Aorta (tissue), 5 donors: ENCODE measurements at places on chromosomes 16 and 17. TPM values are rescaled to one million over a fixed set of nuclear protein-coding genes. Genes with fewer than 3 reads are reported as not detected.

GRCh38 chr16:28526201-28527099 is 12.3 kb downstream of the NUPR1 start:
- no peak for DNase-seq

DNA sequence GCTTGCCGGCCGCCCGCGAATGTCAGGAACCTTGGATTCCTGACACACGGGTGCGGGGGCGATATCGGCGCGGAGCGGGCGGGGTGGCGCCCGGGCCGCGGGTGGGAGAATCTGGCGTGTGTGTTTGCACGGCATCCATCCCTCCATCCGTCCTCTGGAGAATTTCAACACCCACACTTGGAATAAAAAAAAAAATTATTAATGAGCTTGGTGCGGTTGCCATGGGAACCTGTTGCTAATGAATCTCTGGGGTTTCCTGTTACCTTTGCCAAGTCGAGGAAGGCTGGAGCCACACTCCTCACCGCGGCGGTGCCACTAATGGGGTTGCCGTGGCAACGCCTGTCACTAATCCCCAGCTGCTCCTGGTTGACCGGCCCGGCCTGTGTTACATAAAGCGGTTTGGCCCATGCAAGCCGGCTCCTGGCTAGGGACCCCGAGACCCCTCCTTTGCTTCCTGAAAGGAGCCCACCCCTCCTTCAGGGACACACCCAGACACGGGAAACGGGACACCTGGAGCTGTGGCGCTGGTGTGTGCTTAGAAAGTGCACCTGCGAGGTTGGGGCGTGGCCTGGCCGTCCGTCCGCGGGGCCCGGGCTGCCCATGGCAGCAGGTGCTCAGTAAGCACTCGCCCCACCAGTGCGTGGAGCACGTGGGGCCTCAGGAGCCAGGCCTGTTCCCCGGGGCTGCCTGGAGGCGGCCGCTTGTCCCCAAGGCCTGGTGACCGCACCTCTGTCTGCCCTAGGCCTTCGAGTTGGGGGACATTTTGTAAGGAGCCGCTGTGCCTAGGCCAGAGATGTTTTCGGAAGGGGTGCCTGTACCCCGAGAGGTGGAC is 14.6 kb downstream of the CACNA1H start:
- DNase-seq: no peak

DNA sequence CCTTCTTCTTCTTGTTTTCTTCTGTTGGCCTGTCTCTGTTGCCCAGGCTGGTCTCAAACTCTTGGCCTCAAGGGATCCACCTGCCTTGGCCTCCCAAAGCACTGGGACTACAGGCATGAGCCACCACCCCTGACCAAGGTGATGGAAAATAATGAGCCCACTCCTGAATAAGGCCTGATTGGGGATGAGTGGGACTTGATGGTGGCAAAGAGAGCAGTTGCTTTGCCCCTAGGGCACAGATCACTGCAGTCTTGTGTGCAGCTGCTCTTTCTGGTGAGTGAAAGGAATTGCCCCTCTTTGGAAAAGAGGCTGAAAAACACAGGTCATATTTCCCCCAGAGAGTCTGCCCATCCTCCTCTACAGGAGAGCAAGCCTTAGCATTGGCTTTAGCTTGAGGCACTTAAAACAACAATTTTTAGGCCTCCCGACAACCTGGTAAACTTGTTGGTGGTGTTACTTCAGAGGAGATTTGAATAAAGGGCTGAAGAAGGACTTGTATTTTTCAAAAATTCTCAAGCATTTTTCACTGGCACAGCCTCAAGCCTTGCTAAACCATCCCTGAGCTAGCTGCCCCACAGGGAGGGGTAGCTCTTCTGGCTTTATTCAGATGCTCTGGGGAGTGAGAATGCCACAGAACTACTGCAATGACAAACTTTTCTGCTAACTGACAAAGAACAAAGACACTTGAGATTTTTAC is 6.1 kb upstream of the PDP2 start:
- peak; percentile 21 for DNase-seq

DNA sequence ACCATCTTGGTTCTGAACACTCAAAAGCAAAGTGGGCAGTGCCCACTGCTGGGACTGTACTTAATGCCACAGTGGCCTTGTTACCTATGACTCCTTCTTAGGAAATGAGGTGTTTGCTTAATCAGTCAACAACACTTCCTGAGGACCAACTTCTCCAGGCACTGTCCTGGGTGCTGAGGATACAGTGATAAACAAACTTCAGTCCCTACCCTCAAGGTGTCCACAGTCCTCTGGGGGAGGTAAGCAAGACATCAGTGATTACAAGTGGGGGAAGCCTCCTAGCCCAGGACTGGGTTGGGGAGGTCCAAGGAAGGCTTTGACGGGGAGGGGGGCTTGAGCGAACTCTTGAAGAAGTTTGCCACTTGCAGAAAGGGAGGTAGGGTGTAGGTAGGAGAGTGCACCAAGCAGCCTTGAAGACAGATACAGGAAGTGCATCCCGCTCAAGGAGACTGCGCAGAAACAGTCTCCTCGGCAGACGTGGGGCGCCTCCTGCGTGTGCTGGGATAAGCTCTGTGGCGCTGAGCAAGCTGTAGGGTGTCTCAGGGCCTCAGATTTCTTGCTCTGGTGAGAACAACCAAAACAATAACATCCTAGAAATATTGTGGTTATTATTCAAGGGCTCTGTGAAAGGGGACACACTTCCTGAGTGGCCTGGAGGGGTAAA is 2.6 kb upstream of the ABCC3 start:
- no peak for DNase-seq

DNA sequence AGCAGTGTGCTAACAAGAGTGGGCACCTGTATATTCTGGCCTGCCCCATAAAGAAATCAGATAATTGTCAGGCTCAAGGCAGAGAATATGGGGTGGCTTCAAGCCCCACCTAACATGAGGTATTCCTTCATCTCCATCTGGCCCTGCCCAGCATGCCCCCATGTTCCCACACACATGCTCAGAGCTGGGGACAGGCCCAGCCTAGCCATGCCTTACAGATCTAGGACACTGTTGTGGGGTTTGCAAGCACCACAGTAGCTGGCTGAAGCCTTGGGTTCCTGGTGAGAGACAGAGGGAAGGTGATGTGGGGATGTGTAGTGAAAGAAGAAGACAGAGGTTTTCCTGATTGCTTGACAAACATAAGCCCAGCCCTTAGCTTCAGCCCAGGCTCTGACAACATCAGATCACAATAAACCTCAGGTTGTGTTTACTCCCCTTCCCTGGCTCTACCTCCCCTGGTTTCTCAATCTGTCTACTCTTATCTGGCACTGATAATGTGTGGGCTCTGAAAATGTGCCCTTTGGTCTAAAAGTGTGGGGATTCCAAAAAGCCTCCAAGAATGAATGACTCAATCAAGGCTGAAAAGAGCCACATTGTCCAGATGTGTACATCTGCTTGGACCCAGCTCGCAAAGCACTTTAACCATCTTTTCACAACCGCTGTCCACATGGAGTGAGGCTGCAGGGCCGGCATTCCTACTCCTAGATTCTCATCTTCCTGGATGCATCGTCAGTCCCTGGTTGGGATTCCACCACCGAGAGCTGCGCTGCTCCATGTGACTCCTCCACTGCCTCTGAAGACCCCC is 34.4 kb downstream of the CDRT4 start:
- DNase-seq: no peak

- DNase-seq: no peak
These were observed 1.2 kb downstream of the PPP1R1B start for GRCh38 chr17:39627712-39628516.

GRCh38 chr16:23755484-23755809 is 621 bp downstream of the CHP2 start:
- DNase-seq: no peak

GRCh38 chr16:20995711-20996110 is 95.1 kb downstream of the LYRM1 start:
- DNase-seq: no peak

DNA sequence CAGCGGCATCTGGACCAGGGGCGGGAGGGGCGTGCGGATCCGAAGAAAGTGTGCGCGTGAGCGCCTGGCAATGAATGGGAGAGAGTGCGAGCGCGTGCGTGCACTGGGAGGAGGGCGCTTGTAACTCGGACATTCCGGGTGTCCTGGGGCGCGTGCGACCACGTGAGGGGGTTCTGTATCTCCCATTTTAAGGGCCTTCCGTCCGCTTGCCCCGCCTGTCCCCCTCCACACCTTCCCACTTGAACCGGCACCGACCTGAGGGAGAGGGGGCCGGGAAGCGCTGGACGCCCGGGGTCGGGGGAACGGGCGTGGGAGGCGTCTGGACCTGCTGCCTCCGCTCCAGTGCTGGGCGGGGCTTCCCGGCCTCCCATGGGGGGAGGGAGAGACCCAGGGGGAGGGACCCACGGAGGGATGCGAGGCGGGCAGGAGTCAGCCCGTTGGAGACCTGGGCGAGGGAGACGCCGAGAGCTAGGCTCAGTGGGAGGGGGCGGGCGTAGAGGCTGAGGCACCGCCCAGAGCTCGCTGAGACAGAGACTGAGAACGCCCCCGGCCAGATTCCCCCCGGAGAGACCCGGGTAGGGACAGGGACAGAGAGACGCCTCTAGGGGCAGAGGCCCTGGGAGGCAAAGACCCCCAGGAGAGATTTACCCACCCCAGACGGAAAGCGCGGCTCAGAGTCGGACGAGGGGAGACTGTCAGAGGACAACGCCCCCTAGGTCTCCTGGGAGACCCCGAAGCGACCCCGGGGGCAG is at the start of gene KREMEN2:
Gene KREMEN2, plus strand, starts transcription at position 553 of the 752 bp plus-strand sequence. CDS start 246 bp downstream, outside the sequence.
- DNase-seq: peak; percentile 49

DNA sequence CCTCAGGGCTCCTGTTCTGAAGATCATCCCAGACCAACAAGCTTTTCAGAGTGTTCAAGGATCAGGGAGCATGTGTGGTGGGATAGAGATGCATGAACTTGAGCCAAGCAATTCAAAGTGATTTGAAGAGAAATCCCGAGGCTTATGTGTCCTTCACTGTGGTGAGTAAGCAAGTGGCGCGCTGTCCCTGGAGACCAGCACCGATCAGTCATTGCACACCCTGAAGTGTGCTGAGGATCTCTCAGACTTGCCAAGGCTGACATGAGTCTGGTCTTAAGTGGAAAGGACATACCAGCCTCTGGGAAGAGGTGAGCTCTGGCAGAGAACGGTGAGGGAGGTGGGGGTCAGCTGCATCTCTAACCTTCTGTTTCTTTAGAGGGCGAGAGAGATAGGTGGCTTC is 43.8 kb upstream of the CDH13 start:
- no peak for DNase-seq

- DNase-seq: no peak
These were observed 61.9 kb downstream of the MPHOSPH6 start for GRCh38 chr16:82108100-82108499.

DNA sequence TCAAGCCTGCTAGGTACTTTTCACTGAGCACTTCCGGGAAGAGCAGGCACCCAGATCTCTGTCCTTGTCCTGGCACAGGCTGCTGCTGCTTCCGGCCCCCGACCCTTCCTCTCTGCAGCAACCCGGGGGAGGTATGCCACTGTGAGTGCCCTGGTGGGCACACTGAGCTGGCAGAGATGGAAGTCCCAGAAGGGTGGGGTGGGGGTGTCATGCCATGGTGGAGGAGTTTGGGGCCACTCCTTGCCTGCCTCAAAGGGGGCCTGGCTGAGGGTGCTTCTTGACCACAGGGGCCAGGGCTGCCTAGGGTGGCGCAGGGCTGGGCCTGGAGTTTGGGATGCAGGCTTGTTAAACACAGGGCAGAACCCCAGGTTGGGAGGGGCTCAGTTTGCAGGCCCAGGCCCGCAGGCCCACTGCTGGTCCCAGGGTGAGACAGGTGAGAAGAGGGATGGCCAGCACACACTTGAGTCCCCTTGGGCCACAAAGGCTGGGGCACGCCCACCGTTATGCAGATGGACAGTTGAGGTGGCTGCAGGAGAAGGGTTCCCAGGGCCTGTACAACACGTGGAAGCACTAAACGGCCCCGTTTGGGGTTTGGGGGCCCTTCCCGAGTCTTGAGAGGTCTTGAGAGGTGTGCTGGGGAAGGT is 8.7 kb downstream of the TMEM235 start:
- DNase-seq: no peak

- DNase-seq: no peak
These were observed 25.5 kb upstream of the ZNF750 start for GRCh38 chr17:82865274-82865673.

- DNase-seq: no peak
These were observed 28.8 kb downstream of the ZCCHC14 start for GRCh38 chr16:87463722-87464690.

DNA sequence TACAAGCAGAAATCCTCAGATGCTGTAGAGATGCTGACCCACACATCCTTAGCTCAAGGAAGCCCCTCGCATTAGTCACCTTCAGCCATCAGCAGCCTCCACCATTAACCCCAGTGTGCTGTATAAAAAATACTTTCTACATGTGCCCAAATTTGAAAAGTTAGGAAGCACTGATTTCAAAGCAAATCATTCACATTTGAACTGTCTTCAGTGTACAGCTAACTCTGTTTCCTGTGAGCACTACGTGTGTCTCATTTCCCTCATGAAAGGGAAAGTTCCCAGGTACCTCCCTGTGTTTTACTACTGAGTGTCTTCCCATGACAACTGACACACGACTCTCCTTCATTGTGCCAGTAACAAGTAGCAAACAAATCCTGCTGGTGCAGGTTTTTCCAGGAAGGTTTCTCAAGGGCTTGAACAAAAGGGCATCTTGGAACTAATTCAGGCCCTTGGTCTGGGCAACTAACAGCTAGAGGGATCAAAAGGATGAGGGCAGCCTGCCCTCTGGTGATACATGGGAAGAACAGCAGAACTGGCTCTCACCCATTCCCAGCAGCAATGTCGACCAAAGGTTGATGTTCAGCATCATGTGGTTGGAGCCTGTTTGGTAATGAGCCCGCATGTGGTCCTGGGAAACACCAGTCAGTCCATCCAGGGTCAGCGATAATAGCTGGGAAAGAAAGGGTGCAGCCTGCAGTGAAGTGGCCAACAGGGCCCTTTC is 4.0 kb downstream of the SLC35B1 start:
- no peak for DNase-seq

GRCh38 chr16:82135844-82136243 is 34.2 kb downstream of the MPHOSPH6 start:
- no peak for DNase-seq

- no peak for DNase-seq
These were observed 78.6 kb upstream of the CREBBP start for GRCh38 chr16:3959148-3959547.

DNA sequence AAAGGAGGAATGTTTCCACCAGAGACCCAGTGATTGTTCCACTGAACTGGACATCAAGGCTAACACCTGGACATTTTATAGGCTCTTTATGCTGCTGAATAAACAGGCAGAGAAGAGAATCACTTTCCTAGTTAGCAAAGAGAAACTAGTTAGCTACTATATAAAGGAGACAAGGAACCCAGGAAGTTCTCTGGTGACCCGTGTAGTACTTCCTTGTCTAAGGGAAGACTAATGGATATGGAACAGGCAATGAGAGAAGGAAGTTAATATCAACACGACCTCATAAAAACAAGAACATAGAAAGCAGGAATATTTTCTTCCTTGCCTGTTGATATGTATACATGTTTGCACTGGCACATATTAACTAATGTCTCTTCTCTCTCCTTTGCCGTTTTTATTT is 30.8 kb upstream of the RPL38 start:
- no peak for DNase-seq

- peak; percentile 84 for DNase-seq
These were observed 332.1 kb downstream of the C16orf95 start for GRCh38 chr16:86984991-86985647.

Gene PKMYT1
- 2.4 TPM for polyA plus RNA-seq

Gene ENPP7
- polyA plus RNA-seq: 10.9 TPM

Gene C1QL1
- not detected for polyA plus RNA-seq

Gene MT1A
- 16.2 TPM for polyA plus RNA-seq

Gene CDH16
- 0.18 TPM for polyA plus RNA-seq
